LoVo (cell line): ENCODE measurements at places on chromosomes 6 and 20.
A peak's percentile ranks its signal among the peaks of the same experiment; 100 is the strongest.

DNA sequence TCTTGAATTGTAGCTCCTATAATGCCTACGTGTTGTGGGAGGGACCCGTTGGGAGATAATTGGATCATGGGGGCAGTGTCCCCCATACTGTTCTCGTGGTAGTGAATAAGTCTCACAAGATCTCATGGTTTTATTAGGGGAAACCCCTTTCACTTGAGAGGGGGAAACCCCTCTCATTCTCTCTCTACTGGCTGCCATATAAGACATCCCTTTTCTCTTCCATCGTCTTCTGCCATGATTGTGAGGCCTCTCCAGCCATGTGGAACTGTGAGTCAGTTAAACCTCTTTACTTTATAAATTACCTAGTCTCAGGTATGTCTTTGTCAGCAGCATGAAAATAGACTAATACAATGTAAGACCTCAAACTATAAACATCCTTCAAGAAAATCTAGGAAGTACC lies 23.1 kb downstream of the PAQR8 start:
- DNase-seq, result no peak

- DNase-seq, result no peak
Observed at GRCh38 chr6:139117734-139118133, 17.1 kb upstream of the HECA start.

GRCh38 chr6:111773501-111774345 lies 99.5 kb downstream of the FYN start:
- no peak for DNase-seq

- no peak for DNase-seq
Observed at GRCh38 chr6:81741689-81742088, 10.8 kb downstream of the TENT5A start.

GRCh38 chr20:51463560-51463959 lies 79.0 kb downstream of the NFATC2 start:
- no peak for DNase-seq

GRCh38 chr6:121032268-121033006 lies 301.8 kb downstream of the TBC1D32 start:
- no peak for DNase-seq

DNA sequence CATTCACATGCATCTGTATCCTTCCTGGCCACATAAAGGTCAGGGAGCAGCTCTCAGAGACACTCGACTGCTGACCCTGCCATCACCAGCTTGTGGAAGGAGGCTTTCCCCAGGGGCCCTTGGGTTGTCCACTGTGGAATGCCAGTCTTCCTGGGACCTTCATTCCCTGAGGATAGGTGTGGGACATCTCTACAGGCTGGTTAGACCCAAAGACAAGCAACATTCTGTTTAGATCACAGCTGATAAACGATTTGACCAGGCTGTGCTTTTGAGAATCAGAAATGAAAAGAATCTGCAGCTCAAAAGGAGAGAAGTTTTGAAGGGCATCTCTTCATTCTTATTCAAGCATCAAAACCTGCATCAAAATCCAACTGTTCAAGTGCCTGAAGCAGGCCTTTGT lies 18.2 kb upstream of the SH3BGRL2 start:
- DNase-seq, result no peak

- DNase-seq, result no peak
Observed at GRCh38 chr20:31679357-31680285, 41.9 kb downstream of the COX4I2 start.

GRCh38 chr6:116419069-116419786 lies 41.9 kb upstream of the CALHM6 start:
- no peak for DNase-seq

DNA sequence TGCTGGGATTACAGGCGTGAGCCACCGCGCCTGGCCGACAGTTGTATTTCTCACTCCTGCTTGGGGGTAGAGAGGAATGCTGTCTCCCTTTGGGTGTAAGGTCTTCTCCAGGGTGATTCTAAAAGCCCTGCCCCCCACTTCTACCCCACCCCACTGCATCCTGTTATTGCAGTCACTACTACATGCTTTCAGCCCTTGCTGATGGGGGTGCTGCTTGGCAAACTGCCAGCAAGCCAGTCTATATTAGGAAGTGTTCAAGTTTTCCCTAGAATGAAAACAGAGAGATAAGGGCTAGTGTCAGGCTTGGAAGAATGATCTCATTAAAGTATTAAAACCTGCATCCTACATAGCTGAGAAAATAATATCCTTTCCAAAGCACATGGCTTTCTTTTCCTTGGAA lies 31.3 kb downstream of the TTI1 start:
- no peak for DNase-seq

- no peak for DNase-seq
Observed at GRCh38 chr6:121236984-121237383, 97.3 kb downstream of the TBC1D32 start.

DNA sequence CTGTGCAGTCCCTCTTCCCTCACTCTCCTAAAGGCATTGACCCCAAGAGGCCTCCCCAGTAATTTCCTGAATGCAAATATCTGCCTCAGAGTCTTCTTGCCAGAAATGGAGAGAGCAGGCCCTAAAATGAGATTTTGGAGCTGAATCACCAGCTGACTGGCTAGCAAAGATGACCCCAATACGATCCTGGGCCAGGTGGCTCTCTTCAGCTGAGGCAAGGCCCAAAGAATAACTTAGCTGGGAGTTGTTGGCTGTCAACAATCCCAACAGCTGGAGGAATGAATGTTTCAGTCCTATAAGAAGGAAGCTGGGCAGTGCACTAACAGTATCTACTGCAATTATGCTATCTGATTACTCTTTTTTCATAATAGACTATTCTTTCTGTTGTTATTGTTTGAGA lies 37.2 kb upstream of the VGLL2 start:
- no peak for DNase-seq

- no peak for DNase-seq
Observed at GRCh38 chr6:85449388-85449817, 480 bp upstream of the NT5E start.

DNA sequence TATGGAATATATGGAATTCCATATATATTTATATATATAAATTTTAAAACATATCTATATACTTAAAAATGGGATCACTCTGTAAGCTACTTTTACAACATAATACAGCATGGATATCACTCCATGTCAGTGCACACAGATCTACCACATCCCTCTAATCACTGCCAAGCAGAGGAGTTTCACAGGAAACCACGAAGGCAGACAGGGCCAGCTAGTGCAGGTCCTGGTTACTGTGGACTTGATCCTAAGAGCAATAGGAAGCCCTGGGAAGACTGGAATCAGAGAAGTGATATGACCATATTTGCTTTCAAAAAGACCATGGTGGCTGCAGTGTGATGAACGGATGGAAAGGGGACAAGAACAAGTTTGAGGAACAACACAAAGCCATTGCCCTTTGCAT lies 40.0 kb upstream of the NRN1 start:
- no peak for DNase-seq

- no peak for DNase-seq
Observed at GRCh38 chr6:35786810-35787209, 6.0 kb downstream of the CLPSL1 start.

- no peak for DNase-seq
Observed at GRCh38 chr20:21126581-21126870, 644 bp downstream of the KIZ start.

DNA sequence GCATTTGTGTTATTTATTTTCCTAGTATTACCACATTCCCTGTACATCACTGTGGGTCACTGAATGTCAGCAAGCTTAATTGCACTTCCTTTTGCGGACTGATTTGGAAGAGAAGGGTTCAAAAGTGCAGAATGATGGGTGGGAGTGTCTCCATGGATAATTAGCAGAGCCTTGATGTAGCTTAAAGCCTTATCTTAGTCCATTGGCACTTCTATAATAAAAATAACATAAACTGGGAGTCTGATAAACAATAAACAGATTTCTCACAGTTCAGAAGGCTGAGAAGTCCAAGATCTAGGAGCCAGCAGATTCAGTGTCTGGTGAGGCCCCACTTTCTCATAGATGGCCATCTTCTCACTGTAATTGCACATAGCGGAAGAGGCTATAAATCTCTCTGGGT lies 501.1 kb upstream of the POU3F2 start:
- DNase-seq, result no peak

GRCh38 chr20:18839507-18840247 lies 26.1 kb downstream of the SCP2D1 start:
- no peak for DNase-seq

GRCh38 chr6:143689852-143690251 lies 12.1 kb downstream of the PHACTR2 start:
- DNase-seq, result no peak

DNA sequence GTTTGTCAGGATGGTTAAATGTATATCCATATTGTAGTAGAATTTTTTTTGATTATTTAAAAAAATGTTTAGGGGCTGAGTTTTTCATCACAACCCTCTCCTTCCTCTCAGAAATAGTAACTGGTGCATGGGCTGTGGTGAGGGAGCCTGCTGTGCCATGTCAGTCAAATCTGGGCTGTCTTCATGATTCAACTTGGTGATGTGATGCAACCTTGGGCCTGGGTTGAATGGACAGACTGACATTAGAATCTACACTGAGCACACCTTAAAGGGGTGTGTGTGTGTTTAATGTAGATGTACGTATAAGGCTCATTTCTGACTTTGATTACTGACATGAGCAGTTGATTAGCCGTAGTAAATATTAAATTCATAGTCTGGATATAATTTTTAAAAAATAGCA lies 3.7 kb downstream of the TJAP1 start:
- peak; percentile 14 for DNase-seq

DNA sequence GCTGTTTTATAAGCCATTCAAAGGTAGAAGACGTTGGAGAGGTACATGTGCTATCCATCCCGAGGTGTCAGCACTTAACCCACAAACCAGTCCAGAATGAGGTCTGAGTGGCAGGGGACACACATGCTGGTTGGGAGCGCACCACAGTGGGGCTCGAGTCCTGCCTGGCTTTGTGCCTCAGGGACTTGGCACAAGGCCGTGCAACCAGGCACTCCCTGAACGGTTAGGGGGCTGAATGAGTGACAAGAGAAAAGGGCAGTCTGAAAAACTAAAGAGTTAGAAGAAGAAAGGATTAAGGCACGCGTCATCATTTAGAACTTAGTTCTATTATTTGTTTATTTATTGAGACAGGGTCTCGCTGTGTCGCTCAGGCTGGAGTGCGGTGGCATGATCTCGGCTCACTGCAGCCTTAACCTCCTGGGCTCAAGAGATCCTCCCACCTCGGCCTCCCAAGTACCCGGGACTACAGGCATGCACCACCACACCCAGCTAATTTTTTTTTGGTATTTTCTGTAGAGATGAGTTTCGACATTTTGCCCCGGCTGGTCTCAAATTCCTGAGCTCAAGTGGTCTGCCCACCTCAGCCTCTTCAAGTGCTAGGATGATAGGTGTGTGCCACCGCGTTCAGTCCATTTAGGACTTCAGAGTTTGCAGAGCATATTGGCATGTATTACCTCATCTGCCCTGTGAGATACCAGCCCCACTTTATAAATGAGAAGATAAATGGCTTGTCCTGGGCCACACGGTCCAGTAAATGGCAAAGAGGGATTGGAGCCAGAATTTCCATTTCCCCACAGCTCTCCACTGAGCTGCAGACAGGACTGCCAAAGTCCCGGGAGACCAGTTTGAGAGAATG lies 47.4 kb upstream of the IRF4 start:
- DNase-seq, result no peak

GRCh38 chr6:162177746-162178145 lies 549.8 kb downstream of the PRKN start:
- no peak for DNase-seq

DNA sequence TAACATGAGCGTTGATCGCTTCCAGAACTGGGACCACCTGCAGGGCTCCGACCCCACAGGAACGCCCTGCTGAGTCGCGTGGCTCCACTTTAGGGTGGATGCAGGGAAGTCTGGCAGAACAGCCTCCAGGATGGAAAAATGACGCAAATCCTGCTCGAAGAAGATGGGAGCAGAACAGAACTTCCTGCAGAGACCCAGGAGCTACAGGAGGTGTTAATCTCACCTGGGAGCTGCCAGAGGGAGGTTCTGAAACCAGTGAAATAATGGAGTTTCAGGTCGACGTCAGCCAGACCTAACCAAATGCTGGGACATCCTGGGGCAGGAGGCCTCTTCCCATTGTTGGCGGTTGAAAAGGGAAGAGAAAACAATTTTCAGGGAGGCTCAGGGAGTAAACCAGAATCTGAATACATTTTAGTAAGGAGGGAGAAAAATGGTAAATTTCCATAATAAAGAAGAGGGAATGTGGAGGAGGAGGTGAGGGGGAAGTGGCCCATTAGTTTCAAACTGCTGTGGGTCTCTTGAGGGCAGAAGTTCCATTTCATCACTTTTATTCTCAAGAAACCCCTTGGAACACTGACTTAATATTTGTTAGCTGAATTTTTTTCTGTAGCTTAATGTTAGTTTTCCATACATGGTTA lies 558.4 kb upstream of the CDH4 start:
- no peak for DNase-seq

DNA sequence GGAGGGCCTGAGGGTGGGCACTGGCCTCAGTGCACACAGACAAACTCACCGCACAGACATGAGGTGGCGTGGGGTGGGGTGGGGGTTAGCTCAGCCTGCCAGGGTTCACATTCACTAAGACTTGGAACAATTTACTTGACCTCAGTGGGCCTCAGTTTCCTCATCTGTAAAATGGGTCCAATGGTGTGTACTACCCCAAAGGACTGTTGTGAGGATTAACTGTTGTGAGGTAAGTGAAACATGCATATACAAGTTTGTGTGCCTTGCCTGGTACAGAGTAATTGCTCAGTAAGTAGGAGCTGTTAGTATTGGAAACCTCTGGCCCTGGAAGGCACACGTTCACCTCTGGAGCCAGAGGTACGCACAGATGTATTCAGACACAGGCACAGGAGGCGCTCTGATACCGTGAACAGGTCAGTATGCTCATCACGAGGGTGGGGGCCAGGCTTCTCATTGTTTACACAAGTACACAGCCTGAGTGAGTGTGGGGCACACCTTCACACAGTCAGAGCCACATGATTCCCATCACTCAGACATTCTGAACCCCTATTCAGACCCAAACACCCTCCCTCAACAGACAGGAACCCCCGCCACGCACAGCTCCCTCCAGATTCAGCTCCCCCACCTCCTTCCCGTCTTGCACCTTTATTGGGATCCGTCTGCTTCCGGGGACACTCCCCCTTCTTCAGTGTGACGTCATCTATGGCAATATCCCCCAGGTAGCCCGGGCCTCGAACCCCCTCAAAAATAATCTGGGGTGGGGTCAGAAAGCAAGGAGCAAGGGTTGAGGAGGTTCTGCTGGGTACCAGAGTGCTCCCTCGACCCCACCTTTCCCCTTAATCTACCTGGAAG lies 59.9 kb downstream of the MDGA1 start:
- DNase-seq, result no peak

GRCh38 chr6:43940071-43940392 lies 170.0 kb downstream of the VEGFA start:
- no peak for DNase-seq

- DNase-seq, result no peak
Observed at GRCh38 chr20:20466341-20466879, 98.5 kb downstream of the INSM1 start.

GRCh38 chr6:96789871-96790270 lies 47.4 kb downstream of the GPR63 start:
- no peak for DNase-seq

GRCh38 chr6:136582711-136583471 lies 32.7 kb upstream of the MAP7 start:
- DNase-seq, result peak; percentile 57

- no peak for DNase-seq
Observed at GRCh38 chr20:50552979-50553378, 42.8 kb downstream of the PTPN1 start.

GRCh38 chr6:40597301-40597700 lies 10.1 kb upstream of the LRFN2 start:
- no peak for DNase-seq

GRCh38 chr20:10747019-10747418 lies 73.2 kb upstream of the JAG1 start:
- peak; percentile 14 for DNase-seq
